ENCODE measurements at places on chromosomes 6 and 20. TPM values are rescaled to one million over a fixed set of nuclear protein-coding genes. Genes with fewer than 3 reads are reported as not detected.

Gene CAGE1
- total RNA-seq = not detected

Gene VSTM2L
- total RNA-seq = not detected

Gene PKIB
- not detected for total RNA-seq

Gene OR2H1
- total RNA-seq = not detected

Gene SLC29A1
- total RNA-seq = 14.6 TPM

Gene CLPSL2
- total RNA-seq = not detected

Gene PACSIN1
- under 0.01 TPM for total RNA-seq

Gene HDGFL1
- not detected for total RNA-seq

Gene HLA-G
- not detected for total RNA-seq

Gene SLC17A2
- total RNA-seq = not detected

Gene MYCT1
- 12.0 TPM for total RNA-seq

Gene WASF1
- total RNA-seq = 2.1 TPM

Gene EPPIN
- total RNA-seq = not detected

Gene ADGRB3
- total RNA-seq = 3.1 TPM

Gene TBXT
- total RNA-seq = not detected

Gene MDFI
- 37.1 TPM for total RNA-seq

Gene RBM24
- 116 TPM for total RNA-seq

Gene OR2J3
- not detected for total RNA-seq

Gene DST
- 183 TPM for total RNA-seq
